GM23248 (cell line): ENCODE measurements at places on chromosomes 11 and 22. TPM values are rescaled to one million over a fixed set of nuclear protein-coding genes. Genes with fewer than 3 reads are reported as not detected.

Gene INS
- total RNA-seq: not detected in 2 replicates

Gene MISFA
- not detected in 2 replicates for total RNA-seq

Gene RTN4RL2
- 0.32 TPM in 1 of 2 replicates, not detected in the other for total RNA-seq

Gene ARHGEF17
- total RNA-seq: 23.5 and 24.2 TPM in 2 replicates

Gene SMIM38
- not detected in 2 replicates for total RNA-seq

Gene B4GAT1
- 32.0 and 45.3 TPM in 2 replicates for total RNA-seq

Gene OR52I1
- total RNA-seq: not detected in 2 replicates

Gene MALAT1
- 2,638 and 3,272 TPM in 2 replicates for total RNA-seq

Gene COX8A
- total RNA-seq: 358 and 388 TPM in 2 replicates

Gene MS4A6E
- not detected in 2 replicates for total RNA-seq

DNA sequence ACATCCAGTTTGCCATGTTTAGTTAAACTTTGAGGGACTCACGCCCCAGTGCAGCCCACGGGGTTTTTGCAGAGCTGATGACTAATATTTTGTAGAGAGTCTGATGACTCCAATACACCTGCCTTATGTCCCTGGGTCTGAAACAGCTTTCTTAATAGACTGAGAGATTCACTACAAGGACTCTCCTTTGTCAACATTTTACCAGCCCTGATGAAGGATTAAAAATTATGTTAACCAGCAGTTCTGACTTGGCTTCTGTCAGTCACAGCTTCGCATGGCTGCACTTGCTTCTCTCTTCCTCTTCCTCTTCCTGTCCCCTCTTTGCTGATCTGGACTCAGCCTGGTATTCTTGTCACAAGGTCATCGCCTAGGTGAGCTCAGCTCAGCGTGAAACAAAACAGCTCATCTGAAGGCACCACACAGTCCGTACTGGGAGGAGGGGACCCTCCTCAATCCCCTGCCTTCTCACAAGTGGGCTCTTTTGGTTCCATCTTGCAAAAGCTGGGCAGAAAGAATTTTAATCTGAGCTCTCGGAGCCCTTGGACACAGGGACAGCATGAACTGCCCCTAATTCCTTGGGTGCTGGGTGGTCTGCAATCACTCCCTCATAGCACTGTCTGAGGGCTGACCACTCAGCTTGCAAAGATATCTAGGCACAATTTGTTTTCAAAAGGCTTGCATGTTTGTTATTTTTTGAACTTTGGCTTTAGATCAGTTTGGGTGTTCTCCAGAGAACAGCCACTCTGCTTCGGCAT, 38.1 kb upstream of the POU2AF1 start:
- H3K4me1 ChIP-seq: no peaks in the 10 kb centered on the region
- DNase-seq: no peak
- peaks cover 32% of the 10 kb centered on the region for H3K27me3 ChIP-seq
- no peak overlapping the region for H3K4me3 ChIP-seq
- no peaks in the 10 kb centered on the region for H3K36me3 ChIP-seq
- H3K27ac ChIP-seq: no peak overlapping the region

DNA sequence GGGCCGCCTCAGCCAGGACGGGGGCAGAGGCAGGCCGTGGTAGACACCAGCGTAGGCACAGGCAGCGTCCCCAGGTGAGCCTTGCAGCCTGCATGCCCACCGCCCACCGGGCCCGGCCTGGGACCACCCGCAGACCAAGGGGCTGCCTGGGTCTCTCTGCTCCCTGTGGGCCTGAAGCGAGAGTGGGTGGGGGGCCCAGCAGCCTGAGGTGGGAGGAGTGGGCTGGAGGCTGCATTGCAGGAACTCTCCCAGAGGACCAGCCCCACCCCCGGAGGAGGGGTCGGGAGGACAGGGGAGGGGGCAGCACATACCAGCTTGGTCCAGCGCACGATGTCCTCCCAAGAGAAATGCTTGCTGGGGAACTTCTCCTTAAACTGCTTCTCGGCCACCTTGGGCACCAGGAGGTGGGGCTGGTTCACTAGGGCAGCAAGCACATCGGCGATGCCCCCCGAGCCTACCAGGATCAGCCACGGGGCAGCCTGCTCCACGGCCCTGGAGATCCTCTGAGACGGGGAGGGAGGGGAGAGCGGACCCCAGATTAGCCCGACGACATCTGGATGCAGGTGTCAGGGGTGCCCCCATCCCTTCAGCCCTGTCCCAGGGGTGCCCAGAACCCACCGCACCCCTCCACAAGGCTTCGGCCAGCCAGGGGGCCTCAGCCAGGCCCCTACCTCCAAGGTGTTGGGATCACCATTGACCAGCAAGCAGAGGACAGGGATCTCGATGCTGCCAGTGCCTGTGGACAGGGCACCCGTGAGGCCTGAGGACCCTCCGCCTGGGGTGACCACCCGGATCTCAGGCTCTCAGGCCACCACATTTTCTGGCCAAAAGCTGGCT, 17.5 kb downstream of the TSSC4 start:
- no peaks in the 10 kb centered on the region; the same call in 1 of the 2 replicates for H3K27me3 ChIP-seq
- DNase-seq: no peak
- H3K27ac ChIP-seq: no peak overlapping the region
- H3K4me1 ChIP-seq: no peaks in the 10 kb centered on the region
- H3K36me3 ChIP-seq: no peaks in the 10 kb centered on the region

- no peak overlapping the region for H3K27ac ChIP-seq
- no peak for DNase-seq
- no peaks in the 10 kb centered on the region for H3K27me3 ChIP-seq
- H3K4me1 ChIP-seq: no peaks in the 10 kb centered on the region
- no peak overlapping the region for H3K4me3 ChIP-seq
These were observed 212.4 kb upstream of the SESN3 start for GRCh38 chr11:95443386-95443785.

DNA sequence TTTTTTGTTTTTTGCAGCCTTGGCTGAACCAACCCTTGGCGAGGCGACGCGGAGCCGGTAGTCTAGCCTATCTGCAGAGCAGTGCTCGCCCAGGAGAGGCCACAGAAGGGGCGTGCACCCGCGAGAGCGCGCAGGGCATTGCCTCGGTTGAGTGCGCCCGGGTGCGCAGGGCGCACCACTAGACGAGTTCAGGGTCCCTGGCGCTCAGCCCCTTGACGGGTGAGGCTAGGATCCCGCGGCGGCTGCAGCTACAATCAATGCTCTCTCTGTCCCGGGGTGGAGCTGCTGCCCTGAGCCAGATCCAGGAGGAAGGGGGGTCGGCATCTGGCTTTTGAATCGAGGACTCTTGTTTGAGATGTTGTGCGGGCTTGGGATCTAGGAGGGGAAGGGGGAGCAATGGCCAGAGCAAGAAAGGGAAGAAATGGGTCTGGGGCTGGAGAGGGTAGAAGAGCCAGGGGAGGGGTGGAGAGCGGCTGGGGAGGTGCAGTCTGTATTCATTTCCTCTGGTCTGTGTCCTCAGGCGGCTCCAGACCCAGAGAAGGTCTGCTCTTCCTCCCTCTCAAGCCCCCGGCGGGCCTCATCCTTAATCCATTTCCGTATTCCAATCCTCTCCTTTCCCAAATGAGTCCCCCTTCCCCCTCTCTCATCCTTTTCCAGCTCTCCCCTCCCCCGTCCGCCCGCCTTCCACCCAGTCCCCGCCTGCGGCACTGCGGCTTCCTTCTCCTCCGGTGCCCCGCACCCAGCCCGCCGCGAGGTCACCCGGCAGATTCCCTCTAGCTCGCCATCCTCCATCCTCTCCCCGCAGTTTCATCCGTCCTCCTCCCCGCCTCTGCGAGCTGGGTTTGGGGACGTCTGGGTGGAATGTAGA, 797 bp downstream of the THY1 start:
- DNase-seq: peak; percentile 73
- peaks cover 18% of the 10 kb centered on the region; the same call in 1 of the 2 replicates for H3K36me3 ChIP-seq
- peaks cover 40% of the 10 kb centered on the region for H3K4me1 ChIP-seq
- H3K4me3 ChIP-seq: peak overlapping the region; percentile 98
- peak overlapping the region; percentile 76 for H3K27ac ChIP-seq

- no peaks in the 10 kb centered on the region for H3K36me3 ChIP-seq
- peak overlapping the region; percentile 3; the same call in 1 of the 2 replicates for H3K4me3 ChIP-seq
- peaks cover 23% of the 10 kb centered on the region for H3K4me1 ChIP-seq
- H3K27ac ChIP-seq: peak overlapping the region; percentile 87
- no peaks in the 10 kb centered on the region for H3K27me3 ChIP-seq
These were observed 43.8 kb downstream of the INSC start for GRCh38 chr11:15158351-15159015.

GRCh38 chr11:115075356-115075755, 397.0 kb downstream of the NXPE2 start:
- H3K27me3 ChIP-seq: no peaks in the 10 kb centered on the region
- no peak overlapping the region for H3K4me3 ChIP-seq
- DNase-seq: no peak
- no peaks in the 10 kb centered on the region for H3K4me1 ChIP-seq

GRCh38 chr11:61609980-61610366, 29.1 kb upstream of the SYT7 start:
- H3K4me1 ChIP-seq: peaks cover 2% of the 10 kb centered on the region; the same call in 1 of the 2 replicates
- H3K4me3 ChIP-seq: no peak overlapping the region
- DNase-seq: peak; percentile 54
- no peaks in the 10 kb centered on the region for H3K36me3 ChIP-seq
- H3K27me3 ChIP-seq: no peaks in the 10 kb centered on the region
- H3K27ac ChIP-seq: no peak overlapping the region

DNA sequence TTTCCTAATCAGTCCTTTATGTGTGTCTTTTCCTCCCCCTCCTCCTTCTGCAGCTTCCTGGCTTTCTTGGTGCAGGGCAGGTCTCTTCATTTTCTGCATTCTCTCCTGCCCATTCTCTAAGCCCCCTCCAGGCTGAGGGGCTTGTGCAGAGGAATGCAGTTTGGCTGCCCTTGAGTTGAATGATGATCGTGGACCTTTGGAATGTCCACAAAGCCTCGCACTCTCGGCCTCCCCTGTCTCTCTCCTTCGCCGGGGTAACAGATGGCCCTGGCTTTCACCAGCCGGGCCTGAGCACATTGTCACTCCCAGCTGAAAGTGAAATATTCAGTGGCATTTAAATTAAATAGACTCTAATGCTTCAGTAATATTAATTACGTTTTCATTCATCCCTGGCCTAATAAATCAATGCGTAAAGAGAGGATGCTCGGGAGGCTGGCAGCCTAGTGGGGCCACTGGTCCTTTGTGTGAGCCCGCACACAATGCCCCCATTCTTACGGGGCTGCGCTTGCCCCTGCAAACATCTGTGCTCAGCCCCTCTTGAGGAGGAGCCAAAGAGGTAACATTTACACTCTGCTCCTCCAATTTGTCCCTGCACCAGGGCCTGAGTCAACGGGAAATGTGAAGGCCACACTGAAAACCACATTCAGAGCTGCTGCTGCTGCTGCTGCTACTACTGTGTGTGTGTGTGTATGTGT, 64.9 kb upstream of the PAX6 start:
- no peak overlapping the region for H3K27ac ChIP-seq
- no peak overlapping the region for H3K4me3 ChIP-seq
- H3K4me1 ChIP-seq: no peaks in the 10 kb centered on the region
- no peaks in the 10 kb centered on the region for H3K36me3 ChIP-seq

DNA sequence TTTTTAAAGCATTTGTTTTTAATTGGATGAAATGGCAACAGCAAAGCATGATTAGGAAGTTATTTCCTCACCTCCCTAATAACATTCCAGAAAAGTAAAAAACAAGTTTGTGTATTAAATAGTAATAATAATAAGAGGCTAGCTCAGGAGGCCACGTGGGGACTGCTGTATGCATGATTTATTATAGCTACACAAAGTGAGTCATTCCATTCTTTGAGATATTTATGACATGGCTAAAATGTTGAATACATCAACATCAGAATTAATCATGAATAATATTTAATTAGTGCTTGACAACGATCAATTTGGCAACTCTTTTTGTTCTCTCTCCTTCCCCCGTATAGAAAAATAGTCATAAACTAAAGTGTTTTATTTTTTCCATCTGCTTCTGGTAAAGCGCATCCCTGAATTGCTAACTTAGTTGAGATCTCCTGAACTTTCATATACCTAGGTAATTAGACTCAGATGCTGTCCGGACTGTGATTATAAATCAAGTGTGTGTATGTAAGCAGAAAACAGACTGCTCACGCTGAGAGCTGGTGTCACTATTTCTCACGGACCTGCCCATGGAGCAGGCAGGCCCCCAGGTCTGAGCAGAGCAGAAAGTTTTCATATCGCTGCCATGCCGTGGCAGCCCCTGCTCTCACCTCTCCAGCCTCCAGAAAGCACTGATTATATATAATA, 125.7 kb downstream of the WT1 start:
- no peak overlapping the region for H3K4me3 ChIP-seq
- H3K36me3 ChIP-seq: no peaks in the 10 kb centered on the region
- DNase-seq: peak; percentile 3
- H3K27me3 ChIP-seq: no peaks in the 10 kb centered on the region
- no peak overlapping the region for H3K27ac ChIP-seq

DNA sequence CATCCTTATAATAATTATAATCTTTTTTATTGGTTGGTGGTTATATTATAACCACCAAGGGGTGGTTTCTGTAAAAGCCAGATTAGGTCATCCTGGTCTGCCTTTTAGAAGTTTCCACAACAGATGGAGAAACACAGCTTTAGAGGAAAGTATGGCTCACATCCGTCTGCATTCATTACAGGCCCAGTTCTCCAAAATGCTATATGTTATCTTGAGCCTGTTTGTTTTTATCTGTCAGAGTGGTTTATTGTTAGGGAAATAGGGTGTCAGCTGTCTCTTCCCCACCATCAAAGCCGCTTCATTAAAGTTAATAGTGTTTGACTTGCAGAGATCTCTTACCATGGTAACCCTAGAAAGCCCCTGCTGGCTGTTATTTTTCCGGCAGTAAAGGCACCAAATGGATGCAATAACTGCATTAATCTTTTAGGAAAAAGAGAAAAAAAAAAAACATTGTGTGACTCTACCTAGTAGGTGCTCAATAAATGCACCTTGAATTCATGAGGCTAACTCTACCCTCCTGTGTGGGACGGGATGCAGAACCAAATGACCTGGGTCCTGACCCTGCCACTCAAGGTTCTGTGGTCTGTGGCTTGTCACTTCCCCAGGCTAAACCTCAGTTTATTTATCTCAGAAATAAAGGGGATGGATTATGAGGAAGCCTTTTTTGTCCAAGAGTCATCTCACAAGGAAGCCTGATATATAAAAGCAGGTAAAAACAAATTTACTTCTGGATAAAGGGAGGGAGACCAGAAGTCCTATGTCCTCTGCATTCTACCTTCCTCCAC, 118.3 kb downstream of the WT1 start:
- DNase-seq: peak; percentile 30
- H3K4me1 ChIP-seq: peaks cover 10% of the 10 kb centered on the region; the same call in 1 of the 2 replicates
- H3K4me3 ChIP-seq: no peak overlapping the region
- H3K36me3 ChIP-seq: no peaks in the 10 kb centered on the region
- no peak overlapping the region for H3K27ac ChIP-seq

DNA sequence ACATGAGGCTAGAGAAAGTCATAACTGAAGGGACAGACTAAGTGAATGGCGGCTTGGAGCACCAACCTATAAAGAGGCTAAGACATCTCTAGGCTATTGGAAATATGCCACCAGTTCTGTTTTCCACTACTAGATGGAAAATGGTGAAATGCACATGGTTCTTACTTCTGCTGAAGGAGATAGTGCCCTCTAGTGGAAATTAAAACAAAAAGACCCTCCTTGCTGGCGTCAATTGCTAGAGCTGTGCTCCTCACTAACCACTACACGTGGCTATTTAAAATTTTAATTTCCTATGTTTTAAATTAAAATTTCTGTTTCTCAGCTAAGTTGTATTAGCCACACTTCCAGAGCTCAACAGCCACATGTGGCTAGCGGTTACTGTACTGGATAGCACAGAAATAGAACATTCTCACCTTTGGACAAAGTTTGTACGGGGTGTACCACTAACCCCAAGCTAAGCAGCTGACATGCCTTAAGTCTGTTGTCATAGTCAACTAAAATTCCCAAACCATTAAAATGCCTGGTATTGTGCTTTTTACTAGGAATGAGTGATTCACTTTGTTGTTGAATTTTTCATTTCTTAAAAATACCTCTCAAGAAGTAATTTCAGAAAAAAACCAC, 34.1 kb upstream of the CALCA start:
- H3K27ac ChIP-seq: no peak overlapping the region
- peak; percentile 70 for DNase-seq
- no peak overlapping the region for H3K4me3 ChIP-seq
- no peaks in the 10 kb centered on the region for H3K4me1 ChIP-seq
